ENCODE measurements at places on chromosomes 3 and 15. TPM values are rescaled to one million over a fixed set of nuclear protein-coding genes. Genes with fewer than 3 reads are reported as not detected.

DNA sequence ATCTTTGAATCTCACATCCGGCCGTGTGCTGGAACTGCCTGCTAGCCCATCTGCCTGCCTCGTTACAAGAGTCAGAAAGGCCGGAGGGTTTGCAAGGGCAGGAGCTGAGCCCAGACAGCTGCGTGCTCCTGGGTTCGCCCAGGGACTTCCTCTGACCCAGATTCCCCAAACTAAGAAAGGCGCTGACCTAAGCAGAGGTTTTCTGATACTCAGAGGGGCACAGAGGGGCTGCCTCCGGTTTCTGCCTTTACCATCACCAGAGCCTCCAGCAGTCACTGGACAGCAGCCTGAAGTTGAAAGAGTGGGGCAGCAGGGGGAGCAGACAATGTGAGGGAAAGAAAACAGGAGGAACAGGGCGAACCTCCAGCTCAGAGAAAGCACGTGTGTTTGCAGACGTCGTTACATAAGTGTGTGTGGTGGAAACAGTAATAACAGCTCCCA is 33.4 kb upstream of the RAD18 start:
- DNase-seq, result peak; percentile 96

Gene TLR9
- polyA plus RNA-seq, result 0.16 TPM

Gene CSK
- 36.3 TPM for polyA plus RNA-seq

DNA sequence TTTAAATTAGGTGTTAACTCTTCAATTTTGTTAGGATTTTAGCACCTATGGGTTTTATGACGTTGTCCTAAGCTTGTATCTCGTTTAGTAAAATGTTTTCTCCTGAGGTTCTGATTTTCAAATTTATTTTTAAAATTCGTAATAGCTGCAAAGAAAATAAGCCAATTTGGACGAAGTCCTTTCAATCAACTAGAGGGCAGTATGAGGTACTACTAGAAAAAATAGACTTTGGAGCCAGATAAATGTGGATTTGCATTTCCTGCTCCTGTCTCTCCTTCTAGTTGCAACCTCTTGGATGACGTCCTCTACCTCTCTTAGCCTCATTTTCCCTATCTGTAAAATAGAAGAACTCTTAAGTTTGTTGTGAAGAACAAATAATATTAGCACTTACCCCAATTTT is 81.1 kb downstream of the SLTM start:
- no peak for DNase-seq

- peak; percentile 73 for DNase-seq
Measured at GRCh38 chr15:60804986-60805949, 326.3 kb upstream of the ICE2 start.

DNA sequence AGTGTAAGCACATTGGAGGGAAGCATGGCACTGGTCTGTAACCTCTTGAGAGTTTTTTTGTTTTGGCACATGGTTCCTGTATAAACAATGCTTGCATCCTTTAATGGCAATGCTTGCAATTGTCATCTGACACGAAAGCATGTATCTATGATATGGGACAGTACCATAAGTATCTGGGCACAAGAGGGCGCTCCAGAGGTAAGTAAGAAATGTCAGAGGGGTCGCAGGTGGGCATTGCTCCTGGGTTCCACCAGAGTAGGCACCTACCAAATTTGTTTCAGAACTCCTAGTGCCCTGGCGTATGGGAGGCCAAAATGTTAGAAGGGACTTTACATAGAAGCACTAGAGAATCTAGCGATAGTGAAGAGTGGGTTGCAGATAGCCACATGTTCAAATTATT is 58.7 kb upstream of the BCHE start:
- no peak for DNase-seq

GRCh38 chr3:132735589-132735988 is 13.4 kb upstream of the NPHP3 start:
- no peak for DNase-seq

- no peak for DNase-seq
Measured at GRCh38 chr15:31024979-31025378, 33.6 kb upstream of the MTMR10 start.

All from muscle of leg (tissue), 16 donors.